ENCODE measurements at places on chromosomes 11 and 22. TPM values are rescaled to one million over a fixed set of nuclear protein-coding genes. Genes with fewer than 3 reads are reported as not detected.

GRCh38 chr11:77758331-77758730 is 62.2 kb downstream of the RSF1 start:
- no peaks in the 10 kb centered on the region for H3K27me3 ChIP-seq
- DNase-seq: no peak
- H3K4me3 ChIP-seq: no peak overlapping the region
- no peak overlapping the region for H3K27ac ChIP-seq
- peaks cover 28% of the 10 kb centered on the region for H3K36me3 ChIP-seq

- H3K4me3 ChIP-seq: no peak overlapping the region
- no peaks in the 10 kb centered on the region for H3K27me3 ChIP-seq
- DNase-seq: no peak
- no peak overlapping the region for H3K27ac ChIP-seq
- H3K4me1 ChIP-seq: no peaks in the 10 kb centered on the region
- no peaks in the 10 kb centered on the region for H3K36me3 ChIP-seq
Observed at GRCh38 chr11:69393178-69393832, 88.2 kb upstream of the LINC01488 start.

- peak overlapping the region; percentile 55 for H3K27ac ChIP-seq
- no peak overlapping the region for H3K4me3 ChIP-seq
- H3K36me3 ChIP-seq: peaks cover 15% of the 10 kb centered on the region
- H3K27me3 ChIP-seq: no peaks in the 10 kb centered on the region
- DNase-seq: peak; percentile 91
Observed at GRCh38 chr11:44596525-44597276, 31.2 kb downstream of the CD82 start.

DNA sequence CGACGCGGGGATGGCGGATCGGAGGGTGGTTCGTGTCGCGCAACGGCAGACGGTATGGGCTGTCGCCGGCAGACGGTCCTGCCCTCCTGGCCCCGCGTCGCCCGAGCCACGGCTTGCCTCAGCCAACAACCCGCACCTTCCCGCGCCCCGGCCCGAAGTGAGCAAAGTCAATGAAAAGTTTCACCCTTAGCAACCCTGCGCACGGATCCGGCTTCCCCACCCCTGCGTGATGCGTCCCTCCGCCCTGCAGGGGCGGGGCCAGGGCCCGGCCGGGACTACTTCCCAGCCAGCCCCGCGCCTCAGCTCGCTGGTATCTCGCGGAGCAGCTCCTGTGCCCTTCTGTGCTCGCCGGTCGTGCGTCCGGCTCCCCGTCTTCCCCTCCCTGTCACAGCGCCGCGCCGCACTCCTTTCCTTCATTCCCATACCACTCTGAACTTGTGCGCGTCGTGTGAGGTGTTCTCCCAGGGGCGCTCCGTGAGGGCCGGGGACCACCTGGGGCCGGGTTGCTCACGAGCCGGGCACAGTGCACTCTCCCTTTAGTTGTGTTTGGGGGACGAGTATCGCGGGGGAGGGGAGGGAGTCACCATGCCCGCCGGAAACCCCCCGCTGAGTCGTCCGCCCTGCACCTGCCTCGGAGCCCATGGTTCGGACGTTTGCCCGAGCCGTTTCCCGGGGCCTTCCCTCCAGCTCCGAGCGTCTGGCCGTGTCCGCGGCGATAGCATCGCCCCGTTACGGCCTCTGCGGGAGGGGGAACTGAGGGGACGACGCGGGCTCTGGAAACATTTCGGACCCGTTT is at the start of gene TOB2:
TOB2 (minus strand) TSS at position 163 of the 796 bp plus-strand sequence. CDS start 9,456 bp downstream, outside the sequence.
- H3K4me1 ChIP-seq: no peaks in the 10 kb centered on the region
- peak within 1 kb of the TSS; percentile 64 for H3K27ac ChIP-seq
- no peaks in the 10 kb centered on the region for H3K36me3 ChIP-seq
- DNase-seq: peak; percentile 92
- H3K4me3 ChIP-seq: peak within 1 kb of the TSS; percentile 71

GRCh38 chr11:92484570-92484969 is 260.0 kb downstream of the FAT3 start:
- no peak overlapping the region for H3K27ac ChIP-seq
- no peaks in the 10 kb centered on the region for H3K27me3 ChIP-seq
- no peak overlapping the region for H3K4me3 ChIP-seq
- no peaks in the 10 kb centered on the region for H3K4me1 ChIP-seq
- no peak for DNase-seq
- no peaks in the 10 kb centered on the region for H3K36me3 ChIP-seq

DNA sequence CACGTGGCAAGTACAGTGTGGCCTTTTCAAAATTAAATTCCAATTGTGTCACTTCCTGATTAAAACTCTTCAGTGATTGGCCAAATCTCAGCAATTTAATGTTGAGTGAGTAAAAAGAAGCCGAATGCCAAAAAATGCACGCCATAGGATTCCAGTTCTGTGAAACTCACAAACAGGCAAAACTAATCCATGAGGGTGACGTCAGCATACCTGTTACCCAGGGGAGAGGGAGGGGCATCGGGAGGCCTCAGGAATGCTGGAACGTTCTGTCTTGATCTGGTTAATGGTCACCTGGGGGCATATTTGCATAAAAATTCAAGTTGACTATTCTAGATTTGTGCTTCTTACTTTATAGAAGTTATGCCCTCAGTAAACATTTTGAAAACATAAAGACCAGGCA is 39.9 kb upstream of the RAB1B start:
- peaks cover 2% of the 10 kb centered on the region for H3K36me3 ChIP-seq
- H3K4me1 ChIP-seq: no peaks in the 10 kb centered on the region

- DNase-seq: no peak
- H3K4me1 ChIP-seq: no peaks in the 10 kb centered on the region
- H3K27me3 ChIP-seq: no peaks in the 10 kb centered on the region
Observed at GRCh38 chr11:92070026-92070889, 154.4 kb upstream of the FAT3 start.

GRCh38 chr11:69243496-69244200 is 50.3 kb upstream of the MYEOV start:
- no peaks in the 10 kb centered on the region for H3K36me3 ChIP-seq
- H3K27ac ChIP-seq: no peak overlapping the region
- H3K27me3 ChIP-seq: no peaks in the 10 kb centered on the region
- no peak for DNase-seq
- no peaks in the 10 kb centered on the region for H3K4me1 ChIP-seq

Gene TIMP3
- 35.0 TPM for total RNA-seq

Gene APOL5
- not detected for total RNA-seq

Gene TTC36
- total RNA-seq: 0.47 TPM

Gene TXN2
- 53.6 TPM for total RNA-seq

Gene PRRG4
- not detected for total RNA-seq

Gene SHANK2
- 0.15 TPM for total RNA-seq
